ENCODE measurements at places on chromosomes 12 and 14.

DNA sequence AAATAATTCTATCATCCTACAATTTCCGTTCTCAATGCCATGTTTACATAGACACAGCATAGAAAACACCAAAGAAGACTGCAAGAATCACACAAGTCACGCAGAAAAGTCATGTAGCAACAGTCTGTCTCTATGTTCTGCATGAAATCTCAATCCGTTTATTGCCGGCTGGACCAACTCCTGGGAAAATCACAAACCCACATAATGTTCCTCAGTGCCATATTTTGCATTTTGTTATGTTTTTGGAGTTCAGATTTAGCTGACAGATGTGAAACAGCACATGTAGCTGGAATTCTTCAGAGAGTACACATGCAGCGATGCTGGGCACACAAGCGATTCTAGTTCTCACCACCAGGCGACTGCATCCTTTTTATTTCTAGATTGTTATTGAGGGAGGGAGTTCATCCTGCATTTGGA lies 193.1 kb downstream of the APAF1 start:
- no peak for DNase-seq

GRCh38 chr12:81221681-81222080 lies 143.8 kb downstream of the ACSS3 start:
- DNase-seq = no peak

GRCh38 chr12:89067421-89068187 lies 284.7 kb downstream of the DUSP6 start:
- DNase-seq = no peak

- no peak for DNase-seq
Measured at GRCh38 chr12:52253391-52254179, 20.5 kb downstream of the KRT7 start.

DNA sequence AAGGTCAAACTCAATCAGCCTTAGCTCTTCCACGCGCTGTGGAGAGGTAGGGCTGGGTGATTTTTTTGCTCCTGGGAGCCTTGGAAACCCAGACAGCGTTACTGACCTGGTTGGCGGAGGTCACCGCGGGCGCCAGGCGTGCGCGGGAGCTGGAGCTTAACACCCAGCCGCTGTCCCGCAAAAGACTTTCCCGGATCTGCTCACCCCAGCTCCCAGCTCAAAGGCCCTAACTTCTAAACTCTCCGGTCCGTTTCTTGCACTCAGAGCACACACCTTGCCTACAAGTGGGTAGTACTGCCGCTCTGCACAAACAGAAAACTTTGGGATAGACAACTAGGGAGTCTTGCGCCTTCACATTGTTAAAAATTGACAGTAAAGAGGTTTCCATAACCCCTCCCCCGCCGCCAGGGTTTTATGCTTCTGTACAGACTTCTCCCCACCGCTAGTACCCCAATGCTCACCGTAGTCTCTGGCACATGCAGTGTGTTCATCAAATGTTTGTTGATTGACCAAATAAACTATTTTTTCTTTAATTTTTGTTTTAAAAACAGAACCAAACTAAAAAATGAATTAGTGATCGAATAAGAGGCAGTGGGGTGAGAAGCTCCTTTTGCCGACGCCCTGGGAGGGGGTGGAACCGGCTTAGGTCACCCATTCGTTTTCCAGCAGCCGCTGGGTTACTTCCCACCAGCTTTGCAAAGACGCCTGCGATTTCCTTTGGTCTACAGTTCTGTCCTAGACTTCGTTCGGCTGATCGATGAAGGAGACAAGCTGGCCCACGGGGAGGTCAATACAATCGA lies 12.7 kb upstream of the TBX3 start:
- DNase-seq = no peak

DNA sequence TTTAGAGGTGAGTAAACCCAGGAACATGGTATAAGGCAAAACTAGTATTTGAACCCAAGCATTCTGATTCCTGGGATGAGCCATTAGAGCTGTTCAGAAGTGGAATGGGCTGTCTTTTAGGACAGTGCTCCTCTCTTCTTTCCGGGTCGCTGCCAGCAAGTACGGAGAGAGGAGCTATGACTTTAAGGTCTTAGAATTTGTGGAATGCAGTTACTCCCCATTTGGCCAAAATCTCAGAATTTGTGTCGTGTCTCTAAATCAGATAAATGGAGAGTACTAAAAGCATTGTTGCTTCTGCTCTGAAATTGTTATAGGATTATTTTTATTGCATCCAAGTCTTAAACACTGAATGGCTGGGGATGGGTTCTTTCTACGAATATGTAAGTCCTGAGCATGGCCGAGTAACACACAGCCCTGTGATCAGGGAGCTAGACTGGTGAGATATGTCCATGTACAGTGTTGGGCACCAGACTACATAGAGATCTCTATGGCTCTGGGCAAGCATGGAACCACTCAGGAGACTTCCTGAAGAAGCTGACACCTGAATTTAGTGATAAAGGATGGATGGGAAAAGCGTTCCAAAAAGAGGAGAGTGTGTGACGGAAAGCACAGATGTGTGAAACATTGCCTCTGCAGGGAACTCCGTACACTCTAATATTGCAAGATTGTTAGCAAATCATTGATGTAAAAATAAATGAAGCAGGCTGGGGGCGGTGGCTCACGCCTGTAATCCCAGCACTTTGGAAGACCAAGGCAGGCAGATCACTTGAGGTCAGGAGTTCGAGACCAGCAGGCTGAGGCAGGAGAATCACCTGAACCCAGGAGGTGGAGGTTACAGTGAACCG lies 184.7 kb downstream of the SRGAP1 start:
- no peak for DNase-seq

GRCh38 chr14:72738161-72738611 lies 155.7 kb downstream of the DPF3 start:
- DNase-seq = no peak

DNA sequence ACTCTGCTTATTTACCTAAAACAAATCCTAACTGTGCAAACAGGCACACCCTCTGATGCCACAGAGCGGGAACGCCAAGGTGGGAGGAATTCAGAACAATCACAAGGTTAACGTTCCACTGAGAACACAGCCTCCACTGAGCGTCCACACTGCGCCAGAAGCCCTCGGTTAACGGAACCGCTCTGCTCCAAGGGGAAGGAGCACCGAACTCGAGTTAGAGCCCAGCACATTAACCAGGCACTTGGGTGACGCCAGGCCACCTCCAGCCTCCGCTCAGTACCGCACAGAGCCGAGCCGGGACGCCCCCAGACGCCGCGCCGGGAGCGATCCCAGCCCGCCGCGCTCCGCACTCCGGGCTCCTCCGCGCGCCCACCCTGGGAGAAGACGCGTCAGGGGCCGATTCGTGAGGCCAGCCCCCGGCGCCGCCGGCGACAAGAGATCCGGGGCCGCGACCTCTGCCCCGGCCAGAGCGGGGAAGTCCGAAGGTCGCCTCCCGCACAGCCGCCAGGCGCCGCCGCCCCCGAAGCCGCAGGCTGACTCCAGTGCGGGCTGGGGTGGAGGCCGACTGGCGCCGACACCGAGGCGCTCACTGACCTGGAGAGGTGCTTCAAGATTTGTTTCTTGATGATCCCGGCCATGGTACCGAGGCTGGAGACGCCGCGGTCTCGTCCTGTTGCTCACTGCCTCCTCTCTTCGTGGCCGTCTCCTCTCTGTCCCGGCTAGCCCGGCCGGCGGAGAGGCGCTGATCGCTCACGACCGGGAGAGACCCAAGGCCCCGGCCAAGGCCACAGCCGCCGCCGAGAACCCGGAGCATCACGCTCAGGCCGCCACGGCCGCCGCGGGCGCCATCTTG lies 450 bp downstream of the BLTP3B start:
- peak; percentile 80 for DNase-seq

DNA sequence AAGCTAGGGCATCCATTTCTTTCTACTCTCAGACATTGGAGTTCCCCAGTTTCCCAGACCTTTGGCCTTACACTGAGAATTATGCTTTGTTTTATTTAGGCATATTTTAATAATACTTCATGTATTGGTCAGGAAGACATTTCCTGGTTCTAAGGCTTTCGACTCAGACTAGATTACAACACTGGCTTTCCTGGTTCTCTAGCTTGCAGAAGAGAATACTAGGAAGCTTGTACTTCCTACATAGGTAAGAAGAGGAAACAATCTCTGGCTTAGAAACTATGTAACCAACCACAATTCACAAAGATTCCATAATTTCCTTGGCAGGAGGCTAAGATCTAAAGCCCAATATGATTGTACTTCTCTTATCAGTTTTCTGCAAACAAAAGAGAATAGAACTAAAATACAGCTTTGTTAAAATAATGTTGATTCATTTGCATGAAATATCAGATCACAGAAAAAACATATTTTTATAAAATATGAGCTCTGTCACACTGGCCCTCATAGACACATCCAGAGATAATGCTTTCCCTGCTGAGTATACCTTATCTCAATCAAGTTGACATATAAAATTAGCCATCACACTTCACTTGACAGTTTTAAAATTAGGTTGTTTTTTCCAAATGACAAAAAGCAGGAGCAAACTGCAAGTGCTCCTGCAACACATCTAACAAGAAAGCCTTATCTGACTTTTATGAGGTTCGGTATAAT lies 30.5 kb downstream of the CLEC2D start:
- no peak for DNase-seq

DNA sequence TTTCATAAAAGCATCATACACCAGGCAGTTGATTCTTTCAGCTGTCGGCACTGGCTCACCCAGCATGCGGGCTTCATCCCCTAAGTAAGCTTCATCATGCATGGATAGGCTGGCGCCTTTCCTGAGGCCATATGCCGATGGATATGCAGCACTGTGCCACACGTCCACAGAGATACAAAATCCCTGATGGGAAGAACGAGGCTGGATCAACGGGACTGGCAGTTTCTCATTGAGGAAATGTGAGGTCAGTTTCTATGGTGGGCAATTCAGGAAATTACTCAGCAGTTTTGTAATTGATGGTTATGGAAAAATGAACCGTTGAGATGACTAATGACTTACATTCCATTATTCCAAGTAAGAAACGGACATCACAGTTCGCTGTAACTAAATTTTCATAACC lies 453.8 kb downstream of the TMEM121 start:
- no peak for DNase-seq

DNA sequence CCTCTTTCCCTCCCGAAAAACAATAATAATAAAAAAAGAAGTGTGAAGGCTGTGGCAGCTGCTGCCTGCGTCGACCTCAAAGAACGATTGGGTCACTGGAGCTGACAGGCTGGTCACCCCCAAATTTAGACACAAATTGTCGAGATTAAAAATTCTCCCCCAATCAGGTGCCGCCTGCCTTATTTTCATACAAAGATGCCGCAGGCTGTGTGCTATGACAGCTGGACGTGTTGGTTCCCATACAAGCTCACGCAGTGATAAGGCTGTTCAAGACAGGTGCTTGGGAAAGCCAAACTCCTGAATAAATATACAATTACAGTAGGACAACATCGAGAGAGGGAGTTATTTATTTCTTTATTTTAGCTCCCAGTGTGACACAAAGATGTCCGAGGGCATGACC lies 1041.8 kb downstream of the VRK1 start:
- DNase-seq = no peak

DNA sequence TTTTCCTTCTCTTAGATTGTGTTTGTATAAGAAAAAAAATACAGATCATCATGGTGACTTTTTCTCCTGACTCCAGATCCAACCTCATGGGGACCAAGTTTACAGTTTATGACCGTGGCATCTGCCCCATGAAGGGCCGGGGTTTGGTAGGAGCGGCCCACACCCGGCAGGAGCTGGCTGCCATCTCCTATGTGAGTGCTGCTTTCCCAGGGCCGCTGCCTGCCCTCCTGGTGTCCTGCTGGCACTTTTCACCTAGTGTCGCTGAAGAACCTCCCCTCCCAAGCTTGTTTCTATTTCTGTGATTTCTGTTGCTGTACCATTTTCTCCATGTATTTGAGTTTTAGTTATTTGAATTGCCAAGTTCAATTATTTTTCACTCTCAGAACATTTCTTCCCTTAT lies 24.8 kb upstream of the TEAD4 start:
- DNase-seq = no peak

- no peak for DNase-seq
Measured at GRCh38 chr14:62015243-62015642, 253.0 kb downstream of the SNAPC1 start.

- no peak for DNase-seq
Measured at GRCh38 chr14:88904864-88905263, 80.4 kb downstream of the TTC8 start.

DNA sequence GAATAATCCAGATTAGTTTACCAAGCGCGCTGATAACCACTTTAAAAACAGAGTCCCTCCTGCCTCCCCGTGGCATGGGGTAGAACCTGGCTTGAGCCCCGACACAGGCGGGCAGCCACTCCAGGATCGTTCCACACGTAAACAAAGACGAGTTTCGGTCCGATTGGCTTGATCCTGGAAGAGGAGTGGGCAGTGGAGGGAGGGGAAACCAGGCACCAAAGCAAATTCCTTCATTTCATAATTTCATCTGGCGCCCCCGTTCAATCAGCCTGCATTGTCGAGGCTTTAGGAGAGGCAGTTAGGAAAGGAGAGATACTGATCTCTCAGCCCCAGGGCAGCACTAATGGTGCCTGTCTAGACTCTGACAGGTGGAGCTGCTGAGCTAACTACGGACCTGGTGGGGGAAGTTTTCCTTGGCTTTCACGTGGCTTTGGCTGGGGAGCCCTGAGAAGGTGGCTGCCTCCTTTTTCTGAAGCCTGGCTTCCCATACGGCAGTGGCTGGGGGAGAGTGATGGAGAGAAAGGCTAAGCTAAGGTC lies 751 bp upstream of the GPRC5A start:
- DNase-seq = peak; percentile 65

GRCh38 chr14:76985540-76986230 lies 42.8 kb downstream of the IRF2BPL start:
- DNase-seq = no peak

DNA sequence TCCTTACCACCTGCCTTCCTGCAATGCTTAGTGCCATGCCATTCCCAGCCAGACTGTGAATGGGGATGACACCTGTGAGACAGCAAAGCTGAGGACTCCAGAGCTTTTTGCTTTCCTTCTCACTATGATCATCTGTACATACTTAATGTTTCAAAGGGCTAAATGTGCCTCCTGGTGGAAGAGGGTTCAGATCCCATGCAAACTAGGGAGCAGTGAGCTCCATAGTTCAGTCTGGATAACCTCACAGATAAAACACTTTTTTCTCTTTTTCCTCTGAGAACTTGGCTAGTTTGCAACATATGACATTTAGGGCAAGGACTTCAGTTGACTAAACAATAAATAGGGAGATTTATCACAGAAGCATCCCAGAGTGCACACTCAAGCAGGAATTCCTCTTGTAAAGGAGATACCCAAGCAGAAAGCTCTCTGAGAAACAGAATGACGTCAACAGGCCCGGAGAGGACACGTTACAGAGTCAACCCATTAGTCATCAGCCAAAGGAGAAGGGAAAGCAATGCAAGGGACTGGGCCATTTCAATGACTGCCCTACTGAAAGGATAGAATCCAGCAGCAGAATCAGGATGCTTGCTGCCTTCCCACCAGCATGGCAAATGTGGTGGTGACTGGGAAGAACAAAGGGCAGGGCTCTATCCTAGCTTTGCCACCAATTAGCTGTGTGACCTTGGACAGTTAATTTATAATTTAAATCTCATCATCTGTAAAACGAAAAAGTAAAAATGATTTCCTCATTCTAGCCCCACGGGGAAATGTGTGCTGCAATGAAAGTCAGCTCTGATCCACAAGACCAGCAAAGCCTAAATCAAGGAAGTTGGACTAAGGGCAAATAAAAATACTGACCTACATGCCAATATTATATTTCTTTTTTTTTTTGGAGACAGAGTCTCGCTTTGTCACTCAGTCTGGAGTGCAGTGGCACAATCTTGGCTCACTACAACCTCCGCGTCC lies 80.8 kb upstream of the ACTN1 start:
- DNase-seq = no peak

- no peak for DNase-seq
Measured at GRCh38 chr14:96683562-96684289, 113.5 kb upstream of the VRK1 start.

All from activated effector memory CD4-positive, alpha-beta T cell treated with anti-CD3 and anti-CD28 coated beads, Interleukin-2, amount 50 U/mL, for 16 hours (primary cell).